Lung microvascular endothelial cell (primary cell): ENCODE measurements at places on chromosomes 7 and 10. TPM values are rescaled to one million over a fixed set of nuclear protein-coding genes. Genes with fewer than 3 reads are reported as not detected.

Gene ZNF487
- total RNA-seq = 1.2 and 1.5 TPM in 2 replicates

Gene HOXA3
- 2.4 and 5.0 TPM in 2 replicates for total RNA-seq

Gene INHBA
- 0.40 and 1.5 TPM in 2 replicates for total RNA-seq

Gene ANK3
- under 0.01 and 0.87 TPM in 2 replicates for total RNA-seq

Gene RAB19
- total RNA-seq = 0.22 TPM in 1 of 2 replicates, not detected in the other

DNA sequence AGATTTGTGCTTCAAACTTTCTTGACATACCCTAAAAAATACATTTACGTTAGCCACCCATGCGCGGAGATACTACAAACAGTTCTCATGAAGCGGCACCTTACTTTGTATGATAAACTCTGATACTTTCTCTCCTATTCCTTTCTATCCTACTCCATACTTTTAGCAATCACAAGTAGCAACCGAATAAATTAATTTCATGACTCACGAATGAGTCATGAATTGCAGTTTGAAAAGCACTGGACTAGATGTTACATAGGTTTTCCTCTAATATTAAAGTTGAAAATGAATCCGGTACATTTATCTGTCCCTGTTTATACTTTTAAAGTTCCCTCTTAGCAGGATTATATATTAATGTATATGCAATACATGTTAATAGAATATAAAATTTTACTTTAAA is 67.6 kb downstream of the CUBN start:
- DNase-seq = peak; percentile 74

- no peak for DNase-seq
Measured at GRCh38 chr10:47330366-47330765, 8.1 kb downstream of the GDF2 start.

- peak; percentile 33 for DNase-seq
Measured at GRCh38 chr10:98242823-98243222, 25.2 kb downstream of the LOXL4 start.

DNA sequence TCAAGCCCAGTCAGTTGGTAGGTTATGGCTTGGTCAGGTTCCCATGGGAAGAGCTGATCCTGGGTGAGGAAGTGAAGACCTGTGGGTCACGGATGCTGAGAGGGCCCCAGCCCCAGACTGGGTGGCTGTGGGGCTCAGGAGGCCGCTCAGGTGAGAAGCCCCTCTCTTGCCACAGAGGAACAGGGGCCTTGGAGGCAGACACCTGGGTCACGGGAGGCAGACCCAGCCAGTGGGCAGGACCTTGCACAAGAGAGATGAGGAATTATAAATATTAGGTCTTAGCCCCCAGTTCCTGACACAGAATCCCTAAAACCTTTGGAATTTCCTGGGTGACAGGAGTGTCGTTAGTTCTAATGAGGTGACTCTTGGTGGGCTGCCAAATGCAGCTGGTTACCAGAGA is 10.6 kb upstream of the CRHR2 start:
- DNase-seq = no peak

DNA sequence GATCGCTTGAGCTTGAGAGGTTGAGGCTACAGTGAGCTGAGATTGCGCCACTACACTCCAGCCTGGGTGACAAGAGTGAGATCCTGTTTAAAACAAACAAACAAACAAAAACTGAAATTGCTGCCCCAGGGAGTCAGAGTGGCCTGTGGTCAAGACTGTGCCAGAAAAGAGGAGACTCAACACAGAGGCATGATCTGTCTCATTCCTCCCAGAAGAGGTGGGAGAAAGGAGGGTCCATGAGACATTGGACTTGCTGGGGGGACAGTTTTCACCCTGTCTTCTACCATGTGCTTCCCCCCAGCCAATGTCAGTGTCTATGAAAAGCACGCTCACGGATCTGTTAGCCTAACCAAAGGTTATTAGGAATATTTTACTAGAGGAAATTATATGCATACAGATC is 3.2 kb downstream of the ZNF853 start:
- no peak for DNase-seq

- DNase-seq = no peak
Measured at GRCh38 chr10:17122052-17122451, 7.6 kb downstream of the CUBN start.

DNA sequence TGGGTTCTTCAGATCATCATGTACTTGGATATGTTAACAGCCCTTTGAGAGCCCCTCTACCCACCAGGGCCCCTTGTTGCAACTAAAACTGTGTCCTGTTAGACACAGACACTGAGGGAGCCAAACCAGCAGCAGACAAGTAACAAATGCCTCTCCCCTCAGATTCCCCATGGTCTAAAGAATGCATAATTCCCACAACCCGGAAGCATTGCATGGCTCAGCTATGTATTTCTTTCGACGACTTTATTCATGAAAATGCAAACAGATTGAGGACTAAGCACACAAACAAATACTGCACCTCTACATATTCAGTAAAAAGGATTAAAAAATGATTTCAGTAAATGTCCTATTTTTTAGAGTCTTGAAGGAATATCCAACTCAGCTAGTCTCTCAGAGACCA is 70.1 kb upstream of the HECW1 start:
- DNase-seq = no peak
